ENCODE measurements at places on chromosomes 7 and 10.

- DNase-seq: no peak
These were observed 116.1 kb downstream of the OR13A1 start for GRCh38 chr10:45199205-45199740.

DNA sequence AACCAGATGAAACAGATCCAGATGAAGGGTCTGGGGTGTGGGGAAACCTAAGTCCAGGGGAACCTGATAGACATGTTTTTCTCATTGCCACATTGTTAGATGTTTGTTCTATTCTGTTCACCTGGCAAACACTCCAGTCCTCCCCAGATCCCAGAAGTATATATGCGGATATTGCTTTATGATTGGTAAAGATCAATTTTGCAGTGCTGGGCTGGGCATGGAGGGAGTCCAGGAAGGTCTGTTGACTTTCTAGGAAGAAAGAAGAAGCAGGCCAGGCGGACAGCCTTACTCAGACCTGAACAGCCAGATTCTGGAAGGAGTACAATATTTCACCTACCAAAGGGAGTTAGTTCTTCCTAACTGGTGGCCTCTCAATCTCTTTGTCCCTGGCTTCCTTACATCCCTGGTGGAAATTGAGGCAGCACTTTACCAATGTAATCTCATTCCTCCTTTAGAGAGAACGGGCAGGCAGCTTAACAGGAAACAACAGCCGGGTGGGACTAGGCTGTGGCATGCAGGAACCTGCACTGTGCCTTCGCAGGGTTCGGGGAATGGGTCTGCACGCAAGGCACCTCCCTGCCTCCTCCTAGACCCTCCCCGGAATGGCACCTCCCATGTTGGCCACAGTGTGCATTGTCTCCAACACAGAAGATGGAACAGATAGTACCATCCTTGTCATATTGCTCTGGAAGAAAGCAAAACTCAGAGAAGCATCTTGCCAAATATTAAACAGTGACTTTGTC is 930 bp downstream of the GIMAP6 start:
- DNase-seq: peak; percentile 44

DNA sequence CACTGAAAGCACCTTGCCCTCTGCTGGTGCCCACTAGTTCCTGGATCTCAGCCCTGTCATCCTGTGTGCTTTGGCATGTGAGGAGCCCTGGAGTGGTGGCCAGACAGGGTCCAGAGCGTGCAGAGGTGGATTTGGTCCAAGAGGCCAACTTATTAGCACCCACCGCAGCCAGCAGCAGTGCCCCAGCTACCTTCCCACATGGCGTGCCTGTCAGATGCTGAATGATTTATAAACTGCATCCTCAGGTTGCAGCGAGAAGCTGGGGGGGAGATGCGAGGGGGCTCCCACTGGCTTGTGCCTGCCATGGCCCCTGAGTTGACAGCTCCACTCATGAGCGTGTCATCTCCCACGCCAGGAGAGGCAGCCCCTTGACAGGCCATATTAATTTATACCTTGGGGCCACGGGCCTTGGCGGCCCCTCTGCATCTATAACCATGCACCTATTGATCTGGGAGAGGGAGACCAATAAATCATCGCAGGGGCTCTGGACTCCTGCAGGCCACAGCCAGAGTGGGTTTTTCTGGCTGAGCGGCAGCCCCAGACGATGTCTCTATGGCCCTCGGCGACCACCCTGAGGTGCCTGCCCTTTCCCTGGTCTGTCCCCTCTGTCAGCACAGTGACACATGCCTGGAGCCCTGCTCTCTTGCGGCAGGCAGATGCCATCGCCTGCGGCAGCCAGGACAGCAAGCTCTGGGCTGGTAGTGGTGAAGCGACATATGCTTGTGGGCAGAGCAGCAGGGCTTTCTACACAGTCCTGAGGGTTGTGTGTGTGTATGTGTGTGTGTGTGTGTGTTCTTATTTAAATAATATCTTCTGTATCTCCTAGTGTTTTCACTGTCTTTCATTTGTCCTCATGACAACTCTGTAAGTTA is 120.8 kb downstream of the CDH23 start:
- no peak for DNase-seq

GRCh38 chr7:63925262-63925625 is 73.4 kb upstream of the ZNF722 start:
- DNase-seq: no peak

GRCh38 chr7:98200364-98200763 is 10.9 kb upstream of the BHLHA15 start:
- DNase-seq: no peak

Data from activated T-cell treated with anti-CD3 and anti-CD28 coated beads for 24 hours (primary cell).